Stimulated activated CD4-positive, alpha-beta T cell treated with anti-CD3 and anti-CD28 coated beads, Interleukin-4, amount 100 ng/mL, for 24 hours (primary cell): ENCODE measurements at places on chromosomes 1 and 21.

GRCh38 chr1:25169610-25170009 is 62.7 kb downstream of the SYF2 start:
- no peak for DNase-seq

DNA sequence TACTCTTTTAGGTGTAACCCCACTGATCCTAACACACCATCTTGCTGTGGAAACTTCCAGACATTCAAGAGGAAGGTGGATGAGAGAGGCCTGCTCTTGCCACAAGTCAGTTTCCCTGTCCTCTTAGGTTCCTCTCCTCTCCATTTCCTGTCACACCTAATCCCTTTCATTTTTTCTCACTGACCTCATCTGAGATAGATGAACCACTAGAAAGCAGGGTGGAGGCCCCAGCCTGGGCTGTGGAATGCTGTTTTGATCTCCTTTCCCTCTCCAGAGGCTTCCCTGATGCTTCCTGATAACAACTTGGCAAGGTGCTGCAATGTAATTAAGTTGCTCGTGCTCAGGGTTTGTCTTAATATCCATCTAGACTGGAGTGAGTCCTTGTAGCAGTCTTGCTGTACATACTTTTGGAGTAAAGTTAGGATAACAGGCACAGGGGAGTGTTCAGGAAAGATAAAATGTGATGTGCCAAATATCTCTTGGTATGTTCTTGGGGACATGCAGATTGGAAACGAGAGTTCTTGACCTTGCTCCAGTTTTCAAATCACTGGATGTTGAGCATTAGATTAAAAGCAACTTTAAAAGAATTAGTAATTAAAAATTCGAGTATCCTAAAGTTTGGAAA is 11.2 kb downstream of the LRRC42 start:
- no peak for DNase-seq

DNA sequence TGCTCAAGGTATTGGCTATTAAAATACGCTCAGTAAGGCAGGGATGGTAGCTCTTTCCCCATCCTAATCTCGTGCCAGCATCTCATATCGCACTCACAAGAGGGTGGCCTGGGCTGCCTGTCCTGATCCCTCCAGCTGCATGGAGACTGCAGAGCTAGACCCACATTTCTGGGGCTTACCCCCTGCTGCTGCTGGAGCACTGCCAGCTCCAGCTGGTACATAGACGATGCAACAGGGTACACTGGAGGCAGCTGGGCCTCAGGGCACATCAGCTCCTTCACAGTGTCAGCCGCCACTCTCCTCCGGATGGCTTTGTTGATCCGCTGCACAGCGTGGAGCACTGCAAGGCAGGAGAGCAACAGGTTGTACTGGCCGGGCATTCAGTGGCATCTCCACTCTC is 16.0 kb downstream of the IQGAP3 start:
- no peak for DNase-seq

GRCh38 chr1:42658877-42659337 is 684 bp downstream of the PPIH start:
- no peak for DNase-seq

DNA sequence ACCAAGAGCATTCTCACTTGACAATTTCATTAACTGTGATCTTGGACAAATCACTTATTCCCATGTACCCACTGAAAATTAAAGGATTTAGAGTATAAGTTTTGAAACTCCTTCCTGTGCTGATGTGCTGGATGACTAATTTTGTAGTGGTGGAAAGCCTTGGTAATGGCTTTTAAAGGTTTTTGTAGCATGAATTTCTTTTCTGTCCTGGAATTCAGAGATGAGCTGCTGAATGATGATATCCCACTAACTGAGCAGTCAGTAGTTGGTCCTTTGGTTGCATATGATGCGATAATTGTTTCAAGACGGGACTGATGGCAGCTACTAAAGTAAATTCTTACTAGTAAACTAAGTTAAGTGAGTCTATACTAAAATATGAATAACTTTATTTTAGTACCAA is 5.2 kb downstream of the RPL5 start:
- no peak for DNase-seq

- DNase-seq = no peak
Observed at GRCh38 chr1:188822248-188822647, 1655.4 kb downstream of the BRINP3 start.

DNA sequence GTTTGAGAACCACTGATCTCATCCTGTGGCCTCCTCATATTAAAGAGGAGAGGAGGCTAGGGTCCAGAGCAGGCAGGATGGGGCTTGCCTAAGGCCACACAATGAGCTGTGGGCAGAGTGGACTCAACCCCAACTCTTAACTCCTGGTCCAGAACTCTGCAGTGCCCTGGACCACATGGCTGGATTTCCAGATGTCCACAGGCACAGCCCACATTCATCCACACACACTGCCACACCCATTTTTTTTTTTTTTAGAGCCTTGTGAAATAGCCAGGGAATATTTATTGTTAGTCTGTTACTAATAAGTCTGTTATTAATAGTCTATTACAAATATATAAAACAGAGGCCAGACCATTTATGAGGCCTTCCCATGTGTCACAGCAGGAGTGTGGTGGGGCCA is 192.2 kb downstream of the TRABD2B start:
- no peak for DNase-seq

GRCh38 chr1:56493826-56494225 is 85.5 kb downstream of the PLPP3 start:
- DNase-seq = no peak

DNA sequence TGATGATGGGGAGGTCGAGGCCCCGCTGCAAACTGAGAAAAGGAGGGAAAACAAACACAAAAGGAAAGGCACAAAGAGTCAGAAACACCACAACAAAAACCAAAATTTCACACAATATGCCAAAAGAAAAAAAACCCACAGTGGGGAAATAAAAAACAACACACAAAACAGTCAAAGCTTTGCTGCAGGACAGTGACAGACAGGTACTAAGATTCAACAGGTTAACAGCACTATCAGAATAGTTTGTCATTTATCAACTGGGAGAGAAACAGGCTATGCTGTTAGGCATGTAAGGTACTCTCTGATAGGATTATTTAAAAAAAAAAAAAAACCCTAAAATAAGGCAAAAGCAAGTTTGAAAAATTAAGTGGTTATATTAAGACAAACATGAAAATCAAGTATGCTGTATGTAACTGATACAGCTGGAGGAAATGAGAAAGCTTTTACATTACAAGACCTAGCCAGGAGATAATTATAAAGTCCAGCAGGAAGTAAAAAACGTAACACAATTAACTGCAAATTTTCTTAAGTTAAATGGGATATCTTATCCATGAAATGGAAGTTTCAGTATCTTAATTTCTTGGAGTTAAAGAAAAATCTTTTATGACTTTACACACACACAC is 179.0 kb downstream of the EIF4G3 start:
- no peak for DNase-seq

GRCh38 chr1:75786901-75787493 is 941 bp downstream of the RABGGTB start:
- DNase-seq = no peak

DNA sequence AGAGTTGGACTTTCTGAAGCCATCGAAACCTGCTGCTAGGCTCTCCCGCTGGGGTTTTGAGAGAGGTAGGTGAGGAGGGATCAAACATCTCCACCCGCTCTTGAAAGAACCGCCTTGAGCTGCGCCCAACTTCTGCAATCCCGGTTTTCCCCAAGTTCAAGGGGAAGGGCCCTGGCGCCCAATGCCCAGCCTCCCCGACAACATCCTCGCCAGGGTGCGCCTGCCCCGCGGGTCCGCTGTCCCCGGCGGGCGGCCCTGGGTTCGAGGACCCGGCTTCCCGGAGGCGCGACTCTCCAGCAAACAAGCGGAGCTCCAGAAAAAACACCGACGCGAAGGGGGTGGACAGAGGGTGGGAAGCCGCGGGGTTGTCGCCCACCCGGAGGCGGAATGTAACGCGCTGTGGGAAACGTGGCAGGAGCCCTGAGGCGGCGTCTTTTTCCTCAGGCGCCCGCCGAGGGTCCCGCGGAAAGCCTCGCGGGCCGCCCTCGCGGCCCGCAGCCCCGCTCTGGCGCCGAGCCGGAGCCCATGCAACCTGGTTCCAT is 607 bp downstream of the BTG3 start:
- DNase-seq = peak; percentile 15

DNA sequence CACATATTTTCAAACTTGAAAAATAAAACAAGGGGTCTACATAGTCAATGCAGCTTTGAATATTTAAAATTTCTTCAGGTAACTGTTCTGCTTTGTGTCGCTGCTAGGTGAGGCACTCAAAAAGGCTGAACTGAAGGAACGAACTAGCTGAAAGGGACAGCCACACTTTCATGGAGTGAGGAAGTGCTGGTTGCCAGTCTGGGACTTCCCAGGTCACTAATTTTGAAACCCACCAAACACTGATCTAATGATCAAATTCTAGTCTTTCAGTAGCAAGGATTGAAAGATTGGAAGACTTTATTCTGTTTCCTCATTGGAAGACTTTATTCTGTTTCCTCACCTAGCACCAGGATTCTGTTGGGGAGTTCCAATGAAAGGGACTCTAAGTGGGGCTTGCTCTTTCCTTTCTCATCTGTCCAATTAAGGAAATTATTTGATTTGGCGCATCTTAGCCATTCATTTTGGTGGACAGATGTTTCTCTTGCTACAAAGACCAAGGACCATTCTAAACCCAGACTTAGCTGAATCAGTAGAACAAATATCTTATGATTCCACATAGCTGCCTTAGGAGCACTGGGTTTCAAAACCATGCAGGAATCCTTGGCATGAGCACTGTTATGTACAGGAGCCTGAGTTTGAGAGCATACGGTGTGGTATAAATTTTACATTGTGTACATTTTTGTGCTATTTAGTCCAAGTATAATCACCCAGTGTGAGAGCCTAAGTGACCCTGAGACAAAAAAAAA is 10.9 kb upstream of the ARID1A start:
- DNase-seq = no peak

GRCh38 chr1:205313563-205314308 is 7.8 kb downstream of the NUAK2 start:
- DNase-seq = peak; percentile 43

DNA sequence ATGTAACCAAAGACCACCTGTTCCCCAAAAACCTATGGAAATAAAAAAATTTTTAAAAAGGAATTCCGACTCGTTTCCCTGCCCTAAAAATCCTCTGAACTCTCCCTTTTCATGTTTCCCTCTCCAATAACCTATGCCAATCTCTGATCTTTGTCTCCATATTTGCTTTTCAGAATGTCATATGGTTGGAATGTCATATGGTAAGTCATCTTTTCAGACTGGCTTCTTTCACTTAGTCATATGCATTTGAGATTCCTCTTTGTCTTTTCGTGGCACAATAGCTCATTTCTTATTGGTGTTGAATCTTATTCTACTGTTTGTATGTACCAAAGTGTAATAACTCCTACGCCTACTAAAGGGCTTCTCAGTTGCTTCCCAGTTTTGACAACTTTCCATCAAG is 117.5 kb downstream of the BACH1 start:
- no peak for DNase-seq

DNA sequence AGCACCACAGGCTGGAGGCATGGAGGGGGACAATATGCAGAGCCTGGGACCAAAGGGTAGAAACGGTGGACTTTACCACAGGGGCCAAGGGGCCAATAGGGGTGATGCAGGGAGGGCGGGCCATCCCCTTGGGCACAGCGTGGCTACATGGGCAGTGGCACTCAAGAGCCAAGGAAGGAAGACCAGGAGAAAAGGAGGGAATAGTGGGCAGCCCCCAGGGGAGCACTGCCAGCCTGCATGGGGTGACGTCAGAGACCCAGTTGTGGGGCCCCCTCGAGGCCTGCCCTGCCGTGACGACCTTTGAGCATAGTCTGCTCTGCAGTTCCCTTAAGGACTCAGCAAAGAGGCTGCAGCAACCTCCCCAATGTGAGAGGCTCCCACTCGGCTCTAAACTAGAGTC is 95.5 kb upstream of the TMPRSS2 start:
- DNase-seq = no peak

- DNase-seq = no peak
Observed at GRCh38 chr1:114192328-114192727, 38.7 kb upstream of the SYT6 start.

GRCh38 chr1:31939484-31940329 is 1.5 kb upstream of the PTP4A2 start:
- peak; percentile 81 for DNase-seq

DNA sequence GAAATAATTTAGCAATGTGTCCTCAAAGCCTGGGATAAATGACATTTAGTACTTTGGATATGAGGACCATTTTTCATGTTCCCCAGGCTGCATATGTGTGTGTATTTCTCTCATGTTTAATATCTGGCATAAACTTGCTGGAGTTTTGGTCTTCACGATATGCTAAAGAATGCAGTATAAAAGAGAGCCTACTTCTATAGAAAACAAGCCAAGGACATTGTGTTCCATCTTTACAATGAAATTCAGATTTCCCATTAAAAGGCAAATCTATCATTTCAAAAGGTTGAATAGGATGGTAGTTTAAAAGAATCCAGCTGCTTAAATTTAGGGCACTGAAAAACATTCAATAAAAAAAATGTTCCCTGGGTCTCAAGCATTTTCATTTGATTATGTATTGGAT is 169.0 kb upstream of the C1orf105 start:
- DNase-seq = no peak
